Spleen (tissue), 13 donors: ENCODE measurements at places on chromosomes 3 and 15. TPM values are rescaled to one million over a fixed set of nuclear protein-coding genes. Genes with fewer than 3 reads are reported as not detected.
A peak's percentile ranks its signal among the peaks of the same experiment; 100 is the strongest.

- no peaks in the 10 kb centered on the region for H3K36me3 ChIP-seq
- DNase-seq, result no peak
- no peaks in the 10 kb centered on the region for H3K27me3 ChIP-seq
- H3K4me3 ChIP-seq, result no peak overlapping the region
- no peaks in the 10 kb centered on the region for H3K4me1 ChIP-seq
Observed at GRCh38 chr3:52324676-52325075, 8.6 kb downstream of the DNAH1 start.

The ZBED2 gene
- total RNA-seq, result not detected

- H3K36me3 ChIP-seq, result no peaks in the 10 kb centered on the region
- H3K4me3 ChIP-seq, result no peak overlapping the region
- H3K27ac ChIP-seq, result no peak overlapping the region
- no peak for DNase-seq
- H3K27me3 ChIP-seq, result no peaks in the 10 kb centered on the region
Observed at GRCh38 chr3:72663429-72663828, 184.8 kb downstream of the SHQ1 start.

DNA sequence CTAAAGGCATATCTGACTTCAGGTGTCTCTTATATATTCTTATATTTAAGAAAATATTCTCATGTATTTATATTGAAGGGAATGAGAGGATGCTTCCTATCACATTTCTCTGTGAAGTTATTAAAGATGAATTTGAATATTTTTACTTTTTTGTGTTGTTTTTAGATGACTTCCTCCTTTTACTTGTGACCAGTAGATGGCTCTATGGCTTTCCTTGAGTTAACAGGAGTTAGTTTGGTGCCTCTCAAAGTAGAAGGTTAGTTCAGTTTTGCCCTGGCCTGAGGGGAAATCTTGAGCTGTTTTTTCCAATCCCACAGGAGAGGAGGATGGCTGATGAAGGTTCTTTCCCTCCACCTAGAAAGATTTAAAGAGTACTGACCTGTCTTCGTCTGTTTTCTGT is 80.7 kb downstream of the SQOR start:
- no peaks in the 10 kb centered on the region for H3K36me3 ChIP-seq
- no peaks in the 10 kb centered on the region for H3K4me1 ChIP-seq
- no peak overlapping the region for H3K4me3 ChIP-seq
- H3K27ac ChIP-seq, result no peak overlapping the region

DNA sequence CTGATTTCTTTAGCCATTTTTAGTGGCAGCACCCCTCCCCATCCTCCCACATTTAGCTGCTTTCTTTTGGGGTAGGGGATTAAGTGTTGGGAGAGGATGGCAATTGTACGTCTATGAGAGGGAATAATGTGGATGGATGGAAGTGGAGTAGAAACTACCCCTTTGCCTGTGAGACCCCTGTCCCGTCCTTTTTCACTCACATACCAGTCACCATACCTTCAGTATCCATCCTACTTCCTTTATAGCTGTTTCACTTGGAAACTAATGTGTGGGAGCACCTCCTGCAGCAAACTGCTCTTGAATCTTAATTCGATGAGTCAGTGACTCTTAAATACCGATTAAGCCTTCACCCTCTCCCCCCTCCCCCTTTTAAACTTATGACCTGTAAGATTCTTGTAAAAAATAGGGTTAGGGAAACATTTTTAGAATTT is 730 bp downstream of the SPRED1 start:
- peak overlapping the region; percentile 96 for H3K27ac ChIP-seq
- DNase-seq, result no peak

The NLGN1 gene
- total RNA-seq, result not detected
